ENCODE measurements at places on chromosomes 11 and 22.

- no peak for DNase-seq
Observed at GRCh38 chr11:130181295-130182272, 22.0 kb downstream of the ST14 start.

DNA sequence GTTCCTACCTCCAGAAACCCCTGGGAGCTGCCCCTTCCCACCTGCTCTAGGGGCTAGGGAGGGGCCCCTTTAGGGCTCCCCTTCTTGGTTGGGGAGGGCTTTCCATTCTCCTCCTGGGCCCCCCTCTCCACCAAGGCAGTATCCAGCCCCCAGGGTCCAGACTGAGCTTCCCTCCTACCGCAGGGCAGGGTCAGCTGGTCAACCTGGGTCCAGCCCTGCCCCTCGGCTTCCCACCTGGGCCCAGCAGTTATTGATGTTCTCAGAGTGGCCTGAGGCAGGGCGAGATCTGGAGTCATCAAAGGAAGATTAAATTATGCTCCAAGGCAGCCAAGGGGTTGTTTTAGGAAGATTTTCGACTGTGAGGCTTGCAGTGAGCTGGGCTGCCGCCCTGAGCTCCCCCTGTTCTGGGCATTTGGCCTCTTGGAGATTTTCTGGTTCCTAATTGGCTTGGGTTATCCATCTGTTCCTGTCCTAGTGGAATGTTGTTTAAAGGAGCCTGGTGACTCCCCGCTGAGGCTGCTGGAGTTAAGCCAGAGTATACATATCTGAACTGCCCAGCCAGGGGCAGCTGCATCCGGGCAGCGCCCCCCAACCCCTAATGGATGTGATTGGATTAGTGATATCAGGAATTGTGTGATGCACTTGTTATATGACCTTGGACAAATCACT, 1.8 kb upstream of the SLC22A8 start:
- peak; percentile 69 for DNase-seq

GRCh38 chr11:416757-417621, 2.2 kb upstream of the SIGIRR start:
- DNase-seq = no peak

DNA sequence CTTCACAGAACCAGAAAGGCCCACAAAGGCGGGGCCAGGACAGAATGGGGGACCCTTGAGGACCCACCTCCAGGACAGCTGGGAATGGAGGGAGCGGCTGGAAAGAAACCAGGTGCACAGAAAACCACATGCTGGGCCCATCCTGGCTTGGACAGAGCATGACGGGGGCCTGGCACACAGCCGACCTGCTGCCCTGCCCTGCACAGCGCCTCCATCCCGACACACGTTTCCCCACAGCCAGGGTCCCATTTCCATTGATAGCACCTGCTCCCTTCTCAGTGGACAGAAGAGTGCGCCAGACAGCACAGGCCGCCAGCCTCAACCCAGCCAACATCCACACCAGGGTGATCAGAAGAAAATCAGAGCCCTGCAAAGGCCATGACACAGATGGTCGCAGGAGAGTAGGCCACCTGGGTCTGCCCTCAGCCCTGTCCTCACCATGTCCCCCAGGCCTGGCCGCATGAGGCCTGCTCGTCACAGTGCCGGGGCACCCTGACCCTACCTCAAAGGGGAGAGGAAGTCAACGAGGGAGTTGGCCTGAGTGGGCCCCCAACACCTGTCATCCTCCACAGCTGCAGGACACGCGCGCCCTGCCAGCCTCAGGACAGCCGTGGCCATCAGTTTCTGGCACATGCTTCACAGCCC, 28.1 kb downstream of the BRD1 start:
- DNase-seq = no peak

DNA sequence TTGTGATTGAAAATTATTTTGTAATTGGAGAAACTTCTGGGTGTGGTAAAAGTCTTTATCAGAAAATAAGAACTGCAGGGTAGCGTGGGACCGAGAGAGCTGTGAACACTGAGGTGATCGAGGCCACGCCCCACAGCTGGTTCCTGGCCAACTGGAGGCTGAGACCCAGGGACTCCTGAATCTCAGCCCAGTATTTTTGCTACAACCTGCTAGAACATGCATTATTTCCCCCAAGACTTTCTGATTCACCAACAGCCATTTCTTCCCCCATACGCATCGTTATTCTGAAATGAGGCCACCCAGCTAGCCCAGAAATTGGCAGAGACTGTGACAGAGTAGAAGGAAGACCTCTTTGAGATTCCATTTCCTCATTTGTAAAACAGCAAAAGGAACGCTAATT, 3.4 kb upstream of the FGF19 start:
- DNase-seq = no peak

GRCh38 chr11:17877886-17878285, 135.0 kb downstream of the SERGEF start:
- no peak for DNase-seq

DNA sequence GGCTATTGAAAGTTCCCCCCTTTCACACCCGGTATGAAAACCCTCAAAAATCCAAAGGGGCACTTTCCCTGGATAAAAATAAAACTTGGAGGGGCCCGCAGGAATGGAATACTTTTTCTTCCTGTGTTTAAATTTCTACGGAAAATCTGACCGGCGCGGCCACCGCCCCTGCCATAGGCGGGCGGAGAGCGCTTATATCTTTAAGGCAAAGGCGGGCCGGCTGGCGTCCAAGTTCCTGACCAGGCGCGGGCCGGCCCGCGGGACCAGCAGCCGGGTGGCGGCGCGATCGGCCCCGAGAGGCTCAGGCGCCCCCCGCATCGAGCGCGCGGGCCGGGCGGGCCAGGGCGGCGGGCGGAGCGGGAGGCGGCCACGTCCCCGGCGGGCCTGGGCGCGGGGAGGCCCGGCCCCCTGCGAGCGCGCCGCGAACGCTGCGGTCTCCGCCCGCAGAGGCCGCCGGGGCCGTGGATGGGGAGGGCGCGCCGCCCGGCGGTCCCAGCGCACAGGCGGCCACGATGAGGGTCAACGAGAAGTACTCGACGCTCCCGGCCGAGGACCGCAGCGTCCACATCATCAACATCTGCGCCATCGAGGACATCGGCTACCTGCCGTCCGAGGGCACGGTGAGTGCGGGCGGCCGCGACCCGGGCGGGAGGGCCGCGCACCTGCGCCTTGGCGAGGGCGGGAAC, at the start of gene ANO1:
Gene ANO1, plus strand, starts transcription at position 223 of the 686 bp plus-strand sequence. Its CDS starts 290 bp downstream, at position 513.
- DNase-seq = no peak

DNA sequence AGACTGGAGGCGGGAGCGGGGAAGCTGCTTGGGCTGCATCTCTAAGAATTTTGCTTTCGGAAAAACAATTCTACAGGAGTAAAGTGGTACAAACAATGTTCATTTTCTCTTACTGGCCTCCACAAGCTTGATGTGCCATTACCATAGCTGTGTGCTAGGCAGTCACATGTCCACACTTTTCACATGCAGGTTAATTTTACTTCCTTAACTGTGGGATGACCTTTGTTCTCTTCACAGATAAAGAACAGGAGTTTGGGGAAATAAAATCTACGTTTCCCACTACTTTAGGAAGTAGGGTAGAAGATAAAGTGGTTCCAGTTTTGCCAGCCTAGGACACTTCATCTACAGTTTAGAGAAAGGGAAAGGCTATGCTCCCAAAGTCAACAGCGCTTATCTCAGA, 327.2 kb upstream of the NARS2 start:
- no peak for DNase-seq

GRCh38 chr11:119744577-119744976, 15.6 kb upstream of the NECTIN1 start:
- no peak for DNase-seq

DNA sequence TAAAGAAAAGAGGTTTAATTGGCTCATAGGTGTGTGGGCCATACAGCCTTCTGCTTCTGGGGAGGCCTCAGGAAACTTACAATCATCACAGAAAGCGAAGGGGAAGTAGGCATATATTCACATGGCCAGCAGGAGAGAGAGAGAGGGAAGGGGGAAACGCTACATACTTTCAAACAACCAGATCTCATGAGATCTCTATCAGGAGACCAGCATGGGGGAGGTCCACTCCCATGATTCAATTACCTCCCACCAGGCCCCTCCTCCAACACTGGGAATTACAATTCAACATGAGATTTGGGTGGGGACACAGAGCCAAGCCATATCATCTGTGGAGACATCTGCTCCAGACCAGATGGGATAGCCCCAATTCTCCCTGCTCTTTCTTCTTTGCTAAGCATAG, 866.0 kb downstream of the BRD1 start:
- DNase-seq = no peak

- DNase-seq = no peak
Observed at GRCh38 chr22:22554587-22555284, 4.3 kb downstream of the PRAME start.

- no peak for DNase-seq
Observed at GRCh38 chr11:28615542-28615941, 507.4 kb downstream of the METTL15 start.

- DNase-seq = no peak
Observed at GRCh38 chr11:32118025-32118974, 27.4 kb downstream of the RCN1 start.

- DNase-seq = no peak
Observed at GRCh38 chr11:132742929-132743328, 789.4 kb downstream of the OPCML start.

DNA sequence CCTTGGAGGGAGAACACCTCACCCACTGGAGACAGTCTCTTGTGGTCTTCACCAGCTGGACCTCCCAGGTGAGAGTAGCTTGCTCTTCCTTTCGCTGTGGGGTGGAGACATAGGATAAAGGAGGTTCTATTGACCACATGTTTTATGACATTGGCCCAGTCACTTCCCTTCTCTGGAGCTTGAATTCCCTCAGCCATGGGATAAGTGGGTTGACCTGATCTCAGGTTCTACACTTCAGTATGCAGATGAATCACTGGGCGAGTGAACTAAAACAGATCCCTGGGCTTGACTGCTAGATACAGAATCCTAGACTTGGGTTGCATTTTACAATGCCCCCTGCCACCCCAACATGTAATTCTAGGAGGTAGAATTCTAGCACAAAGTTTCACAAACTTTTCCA, 54.8 kb upstream of the PRSS23 start:
- no peak for DNase-seq

DNA sequence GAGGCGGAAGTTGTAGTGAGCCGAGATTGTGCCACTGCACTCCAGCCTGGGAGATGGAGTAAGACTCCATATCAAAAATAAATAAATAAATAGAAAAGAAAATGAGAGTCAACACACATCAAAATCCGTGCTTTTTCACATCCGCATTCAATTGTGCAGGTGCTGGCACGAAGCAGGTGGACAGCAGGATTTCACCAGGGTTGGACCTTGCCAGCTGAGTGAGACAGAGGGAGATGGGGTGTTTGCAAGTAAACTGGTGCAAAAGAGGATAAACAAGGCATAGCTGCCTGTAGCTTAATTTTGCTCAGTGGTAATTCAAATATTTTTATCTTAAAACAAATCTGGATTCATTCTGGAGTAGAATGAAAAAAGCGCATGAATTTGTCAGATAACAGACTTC, 23.3 kb upstream of the DNAL4 start:
- no peak for DNase-seq

DNA sequence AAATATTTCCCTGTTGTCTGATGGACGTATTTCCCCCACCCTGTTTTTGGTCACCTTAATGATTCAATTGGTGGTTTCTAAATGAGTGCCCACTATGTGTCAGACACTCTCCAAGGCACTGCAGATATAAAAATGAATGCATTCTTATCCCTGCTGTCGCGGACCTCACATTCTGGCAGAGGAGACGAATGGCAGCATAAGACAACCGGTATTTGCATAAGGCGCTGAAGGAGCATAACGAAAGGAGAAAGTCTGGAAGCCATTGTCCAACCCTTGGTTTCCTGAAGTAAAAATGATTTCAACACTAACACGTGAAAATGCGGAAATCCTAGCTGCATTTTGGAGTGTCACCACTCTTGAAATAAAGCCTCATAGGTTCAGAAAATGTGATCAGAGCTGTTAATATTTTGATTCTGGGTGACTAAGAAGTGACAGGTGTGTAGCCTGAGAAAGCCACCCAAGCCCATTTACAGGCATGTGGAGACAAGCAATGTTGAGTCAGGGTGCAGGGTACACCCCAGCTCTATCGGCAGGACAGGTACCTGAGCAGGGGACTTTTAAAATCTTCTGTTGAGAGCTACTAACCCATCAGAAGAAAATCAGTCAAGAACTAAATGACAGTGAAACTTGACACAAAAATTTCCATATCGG, 10.1 kb upstream of the GAB2 start:
- no peak for DNase-seq

- DNase-seq = no peak
Observed at GRCh38 chr22:48207919-48208535, 1445.6 kb downstream of the TBC1D22A start.

- DNase-seq = no peak
Observed at GRCh38 chr11:124176925-124177715, 6.0 kb upstream of the OR10D3 start.

DNA sequence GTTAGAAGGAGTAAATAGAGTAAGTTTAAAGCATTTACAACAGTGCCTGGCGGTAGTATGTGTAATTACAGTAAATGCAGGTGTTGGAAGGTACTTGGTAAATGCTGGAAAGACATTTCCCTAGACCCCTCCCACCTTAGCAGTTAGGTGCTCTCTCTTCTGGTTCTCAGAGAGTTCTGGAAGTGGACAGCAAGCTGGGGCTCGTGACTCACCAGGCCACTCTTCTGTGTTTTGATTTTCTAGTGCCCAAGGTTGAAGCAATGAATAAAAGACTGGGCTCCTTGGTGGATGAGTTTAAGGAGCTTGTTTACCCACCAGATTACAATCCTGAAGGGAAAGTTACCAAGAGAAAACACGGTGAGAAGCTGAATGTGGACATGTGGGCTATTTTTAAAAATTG, 27.6 kb downstream of the SNU13 start:
- DNase-seq = no peak

- DNase-seq = no peak
Observed at GRCh38 chr22:40726514-40726913, 47.2 kb downstream of the MCHR1 start.

DNA sequence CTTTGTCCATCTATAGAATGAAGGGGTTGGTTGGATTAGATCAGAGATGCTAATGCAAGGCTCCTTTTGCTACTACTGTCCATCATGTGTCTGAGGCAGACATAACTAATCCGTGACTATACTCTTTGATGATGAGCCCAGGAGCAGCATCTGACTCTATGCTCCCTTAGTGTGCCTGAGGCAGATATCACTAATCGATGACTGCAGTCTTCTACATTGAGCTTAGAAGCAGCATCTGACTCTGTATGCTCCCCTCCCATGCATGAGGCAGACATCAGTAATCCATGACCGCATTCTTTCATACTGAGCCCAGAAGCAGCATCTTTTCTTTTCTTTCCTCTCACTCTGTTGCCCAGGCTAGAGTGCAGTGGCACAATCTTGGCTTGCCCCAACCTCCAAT, 4.2 kb downstream of the TCN2 start:
- no peak for DNase-seq

- no peak for DNase-seq
Observed at GRCh38 chr11:125299061-125299615, 134.6 kb downstream of the PKNOX2 start.

DNA sequence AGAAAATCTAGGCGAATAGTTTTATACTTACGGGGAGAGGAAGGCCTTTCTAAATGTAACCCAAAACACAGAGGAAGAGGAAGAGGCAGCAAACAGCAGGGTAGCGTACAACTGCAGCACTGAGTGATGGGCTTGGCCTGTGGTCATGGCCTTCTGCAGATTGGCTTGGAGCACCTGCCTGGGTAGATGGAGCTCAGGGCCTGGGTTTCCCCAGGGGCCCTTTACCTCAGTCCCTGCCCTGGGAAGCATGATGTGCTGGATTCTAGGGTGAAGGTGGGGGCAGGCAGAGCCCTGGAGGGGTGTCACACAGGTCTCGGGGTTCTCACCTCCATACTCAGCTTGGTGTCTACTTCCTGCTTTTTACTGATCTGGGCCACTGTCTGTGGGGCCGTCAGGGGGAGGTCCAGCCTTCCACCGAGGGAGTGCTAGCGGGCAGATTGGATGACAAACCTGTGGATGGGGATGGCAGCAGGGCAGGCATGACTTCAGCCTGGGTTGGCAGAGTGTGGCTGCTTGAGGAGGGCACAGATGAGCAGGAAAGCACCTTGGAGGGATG, 27.7 kb upstream of the CHRM1 start:
- DNase-seq = no peak

Data from BE2C (cell line).